ENCODE measurements at places on chromosomes 13 and 19.

DNA sequence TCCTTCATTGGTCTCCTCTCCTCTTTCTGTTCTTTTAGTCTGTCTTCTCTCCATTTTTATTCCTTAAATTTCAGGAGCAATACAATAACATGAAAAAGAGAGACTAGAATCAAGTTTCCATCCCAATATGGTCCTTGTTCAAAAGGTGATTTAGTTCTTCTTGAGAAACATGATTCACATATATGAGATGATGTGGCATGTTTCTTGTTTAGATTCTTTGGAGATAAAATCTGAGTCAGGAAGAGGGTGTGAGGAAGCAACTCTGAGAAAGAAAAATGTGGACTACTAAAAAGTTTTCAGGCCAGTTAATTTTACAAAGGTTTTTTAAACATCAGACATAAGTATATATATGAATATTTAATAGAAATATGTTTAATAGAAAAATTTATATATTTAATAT is 231.4 kb downstream of the OXGR1 start:
- no peak for DNase-seq

GRCh38 chr13:35566340-35566739 is 89.9 kb upstream of the MAB21L1 start:
- DNase-seq: no peak

GRCh38 chr19:4389064-4389375 is 11.3 kb downstream of the SH3GL1 start:
- DNase-seq: no peak

DNA sequence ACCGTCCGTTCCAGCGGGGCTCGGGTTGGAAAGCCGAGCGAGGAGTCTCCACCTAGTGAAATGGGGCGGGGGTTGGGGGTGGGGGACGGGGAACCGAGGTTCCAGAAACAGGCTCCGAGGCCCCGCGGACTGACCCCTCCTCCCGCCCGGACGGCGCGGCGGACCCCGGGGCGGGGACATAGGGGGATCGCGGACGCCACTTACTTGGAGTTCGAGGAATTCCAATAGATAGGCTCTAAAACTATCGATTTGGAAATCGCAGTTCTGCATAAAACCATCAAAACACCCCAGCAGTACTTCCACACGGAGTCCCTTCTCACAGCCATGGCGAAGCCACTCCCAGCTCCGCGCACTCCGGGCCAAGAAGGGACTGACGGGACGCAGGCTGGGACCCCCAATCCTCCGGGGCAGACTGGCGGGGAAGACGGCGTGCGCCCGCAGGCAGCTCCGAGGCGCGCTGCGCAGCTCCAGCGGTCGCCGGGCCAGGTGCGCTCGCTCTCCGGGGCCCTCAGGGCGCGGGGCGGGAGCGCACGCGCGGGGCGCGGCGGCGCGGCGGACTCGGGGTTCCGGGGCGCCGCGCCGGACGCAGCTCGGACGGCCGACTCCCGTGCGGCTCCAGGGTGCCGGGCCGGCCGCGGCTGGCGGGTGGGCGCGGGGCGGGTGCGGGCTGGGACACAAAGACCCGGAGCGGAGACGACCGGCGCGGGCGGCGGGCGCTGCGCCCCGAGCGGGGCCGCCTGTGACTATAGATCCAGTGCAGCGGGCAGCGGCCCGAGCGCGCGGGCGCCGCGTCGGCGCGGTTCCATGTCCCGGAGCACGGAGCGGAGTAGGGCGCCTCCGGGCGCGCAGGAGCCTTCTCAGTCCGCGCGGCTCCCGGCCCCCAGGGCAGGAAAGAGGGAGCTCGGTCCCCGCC is 567 bp downstream of the EFNB2 start:
- DNase-seq: no peak

GRCh38 chr19:15015946-15016542 is 33.2 kb upstream of the CASP14 start:
- DNase-seq: peak; percentile 28

DNA sequence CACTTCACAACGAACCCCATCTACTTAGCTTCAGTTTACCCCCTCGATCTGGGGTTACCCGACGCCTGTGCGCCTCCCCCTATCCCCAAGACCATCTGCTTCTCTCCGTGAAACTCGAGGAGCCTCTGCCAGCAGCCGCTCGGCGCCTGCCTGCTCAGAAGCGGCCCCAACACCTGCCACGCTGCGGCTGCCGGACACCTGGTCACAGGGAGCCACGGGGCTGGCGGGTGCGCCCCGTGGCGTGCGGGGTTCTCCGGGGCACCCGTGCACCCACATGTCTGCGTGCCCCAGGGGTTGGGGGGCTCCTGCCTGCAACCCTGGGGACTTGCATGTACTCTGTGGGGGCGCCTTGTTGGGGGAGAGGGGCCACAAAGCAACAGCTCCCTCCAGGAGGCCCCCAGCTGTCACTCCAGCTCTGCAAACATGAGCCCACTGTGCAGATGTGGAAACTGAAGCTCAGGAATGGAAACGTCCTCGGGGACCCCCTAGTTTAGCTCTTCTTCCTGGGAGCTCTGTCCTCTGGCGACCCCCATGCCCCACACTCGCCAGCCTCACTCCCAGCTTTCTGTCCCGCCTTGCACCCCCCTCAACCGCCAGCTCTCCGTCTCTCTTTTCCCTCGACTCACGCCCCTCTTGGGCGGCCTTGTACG is 7.0 kb upstream of the SEMA6B start:
- DNase-seq: no peak

- DNase-seq: no peak
These were observed 363 bp upstream of the ZNF763 start for GRCh38 chr19:11964496-11964857.

DNA sequence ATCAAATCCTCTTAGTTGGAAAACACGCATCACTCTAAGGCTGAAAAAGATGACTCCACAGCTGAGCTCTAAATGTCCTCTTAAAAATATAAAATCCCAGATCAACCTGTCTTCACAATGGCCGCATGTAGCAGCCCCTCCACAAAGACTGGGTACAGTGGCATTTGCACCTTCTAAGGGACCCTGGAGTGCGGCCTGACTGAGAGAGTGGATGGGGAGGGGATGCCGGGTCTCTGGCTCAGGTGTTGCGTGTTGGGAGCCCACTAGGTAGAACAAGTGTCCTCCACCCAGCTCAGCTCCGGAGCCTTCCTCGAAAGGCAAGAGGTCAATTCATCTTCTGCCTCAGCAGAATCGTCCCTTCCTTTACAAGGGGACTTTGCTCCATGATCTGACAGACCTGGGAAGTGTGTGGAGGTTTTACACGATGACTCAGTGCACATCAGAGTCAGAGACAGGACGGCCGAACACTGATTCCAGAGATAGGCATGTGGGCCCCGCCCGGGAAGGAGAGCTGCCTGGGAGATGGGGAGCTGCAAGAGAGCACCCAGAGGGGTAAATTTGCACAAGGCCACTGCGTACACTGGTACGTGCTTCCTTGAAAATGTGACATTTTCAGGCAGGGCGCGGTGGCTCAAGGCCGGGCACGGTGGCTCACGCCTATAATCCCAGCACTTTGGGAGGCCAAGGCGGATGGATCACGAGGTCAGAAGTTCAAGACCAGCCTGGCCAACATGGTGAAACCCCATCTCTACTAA is 23.5 kb upstream of the SLC15A1 start:
- DNase-seq: no peak

DNA sequence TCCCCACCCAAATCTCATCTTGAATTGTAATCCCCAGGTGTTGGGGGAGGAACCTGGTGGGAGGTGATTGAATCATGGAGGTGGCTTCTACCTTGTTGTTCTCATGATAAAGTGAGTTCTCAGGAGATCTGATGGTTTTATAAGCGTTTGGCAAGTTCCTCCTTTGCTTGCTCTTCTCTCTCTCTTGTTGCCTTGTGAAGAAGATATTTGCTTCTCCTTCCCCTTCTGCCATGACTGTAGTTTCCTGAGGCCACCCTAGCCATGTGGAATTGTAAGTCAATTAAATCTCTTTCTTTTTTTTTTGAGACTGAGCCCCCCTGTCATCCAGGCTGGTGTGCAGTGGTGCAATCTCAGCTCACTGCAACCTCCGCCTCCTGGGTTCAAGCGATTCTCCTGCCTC is 34.4 kb downstream of the VSTM1 start:
- DNase-seq: no peak

DNA sequence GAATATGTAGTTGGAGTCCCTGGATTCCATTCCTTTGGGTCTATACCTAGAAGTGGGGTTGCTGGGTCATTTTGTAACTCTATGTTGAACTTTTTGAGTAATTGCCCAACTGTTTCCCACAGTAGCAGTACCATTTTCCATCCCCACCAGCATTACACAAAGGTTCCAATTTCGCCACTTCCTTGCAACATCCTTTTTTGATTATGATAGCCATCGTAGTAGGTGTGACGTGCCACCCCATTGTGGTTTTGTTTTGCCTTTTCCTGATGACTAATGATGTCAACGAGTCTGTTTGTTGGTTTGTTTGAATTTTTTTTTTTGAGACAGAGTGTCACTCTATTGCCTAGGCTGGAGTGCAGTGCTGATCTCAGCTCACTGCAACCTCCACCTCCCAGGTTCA is 3.3 kb upstream of the PEX11G start:
- no peak for DNase-seq

DNA sequence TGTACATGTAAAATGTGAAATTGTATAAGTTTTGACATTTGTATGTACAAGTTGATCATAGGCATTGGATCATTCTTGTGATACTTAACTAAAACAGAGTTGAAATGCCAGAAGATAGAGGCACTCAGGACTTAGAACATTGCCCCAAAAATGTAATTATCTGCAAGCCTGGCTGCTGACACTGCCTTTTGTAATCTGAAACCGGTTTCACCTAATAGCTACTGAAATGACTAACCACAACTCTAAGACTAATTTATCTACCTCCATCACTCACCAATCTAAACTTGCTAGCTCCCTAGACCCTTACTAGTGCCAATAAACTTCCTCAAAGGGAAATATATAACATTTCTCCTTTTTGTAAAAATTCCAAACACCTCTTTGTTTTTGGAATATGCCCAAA is 2596.2 kb downstream of the PCDH9 start:
- DNase-seq: no peak

DNA sequence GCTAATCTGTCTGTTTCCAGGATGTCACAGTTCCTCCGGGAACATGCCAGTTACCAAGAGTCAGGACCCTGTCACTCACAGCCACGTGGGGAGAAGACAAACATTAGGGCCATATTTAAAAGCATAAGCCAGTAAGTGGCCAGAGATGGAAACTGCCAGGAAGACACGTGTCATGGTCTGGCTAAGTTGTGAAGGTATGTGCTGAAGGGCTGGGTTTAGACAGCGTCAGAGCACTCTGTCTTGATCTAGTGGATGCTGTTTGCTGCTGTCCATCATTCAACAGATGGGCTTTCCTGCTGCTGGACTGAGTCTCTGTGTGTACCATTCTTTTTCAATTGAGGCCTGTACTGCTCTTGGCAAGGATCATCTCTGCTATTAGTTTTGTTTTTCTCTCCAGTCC is 128.6 kb downstream of the HS6ST3 start:
- DNase-seq: no peak

- no peak for DNase-seq
These were observed 151.4 kb downstream of the PDS5B start for GRCh38 chr13:32737679-32738078.

DNA sequence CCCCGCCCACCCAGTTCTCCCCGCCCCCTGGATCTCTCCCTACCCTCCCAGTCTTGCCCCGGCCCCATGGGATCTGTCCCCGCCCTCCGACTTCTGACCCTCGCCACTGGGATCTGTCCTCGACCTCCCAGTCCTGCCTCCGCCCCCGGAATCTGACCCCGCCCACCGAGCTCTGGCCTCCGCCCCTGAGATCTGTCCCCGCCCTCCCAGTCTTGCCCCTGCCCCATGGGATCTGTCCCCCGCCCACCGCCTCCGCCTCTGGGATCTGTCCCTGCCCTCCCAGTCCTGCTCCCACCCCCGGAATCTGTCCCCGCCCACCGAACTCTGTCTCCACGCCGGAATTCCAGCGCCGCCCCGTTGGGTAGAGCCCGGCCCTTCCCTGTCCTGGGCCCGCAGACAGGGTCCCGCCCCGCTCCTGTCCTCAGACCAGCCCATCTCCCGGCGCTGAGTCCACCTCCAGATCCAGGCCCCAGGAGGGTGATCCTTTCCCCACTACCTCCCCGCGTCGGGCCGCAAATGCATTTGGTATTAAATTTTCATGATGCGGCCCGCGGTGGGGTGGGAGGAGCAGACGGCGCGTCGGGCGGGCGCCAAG is 1.5 kb upstream of the SLC17A7 start:
- DNase-seq: peak; percentile 37

GRCh38 chr13:67462098-67462497 is 232.0 kb upstream of the PCDH9 start:
- no peak for DNase-seq

DNA sequence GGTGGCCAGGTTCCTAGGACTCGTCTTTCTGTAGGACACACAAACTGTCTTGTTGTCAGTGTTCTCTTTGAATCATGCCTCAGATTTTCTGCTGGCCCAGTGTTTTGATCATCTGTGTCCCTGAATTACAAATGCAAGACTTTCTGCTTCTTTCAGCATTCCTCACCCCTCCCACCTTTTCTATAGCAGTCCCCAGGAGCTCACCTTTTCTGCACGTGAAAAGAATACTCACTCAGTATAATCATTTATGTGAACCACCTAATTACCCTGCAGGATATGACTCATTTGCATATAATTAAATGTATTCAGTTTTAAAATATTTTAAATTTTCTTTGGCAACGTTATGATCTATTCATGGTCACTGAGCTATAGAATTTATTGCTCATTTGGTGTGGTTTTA is 389.2 kb downstream of the ITGBL1 start:
- no peak for DNase-seq

DNA sequence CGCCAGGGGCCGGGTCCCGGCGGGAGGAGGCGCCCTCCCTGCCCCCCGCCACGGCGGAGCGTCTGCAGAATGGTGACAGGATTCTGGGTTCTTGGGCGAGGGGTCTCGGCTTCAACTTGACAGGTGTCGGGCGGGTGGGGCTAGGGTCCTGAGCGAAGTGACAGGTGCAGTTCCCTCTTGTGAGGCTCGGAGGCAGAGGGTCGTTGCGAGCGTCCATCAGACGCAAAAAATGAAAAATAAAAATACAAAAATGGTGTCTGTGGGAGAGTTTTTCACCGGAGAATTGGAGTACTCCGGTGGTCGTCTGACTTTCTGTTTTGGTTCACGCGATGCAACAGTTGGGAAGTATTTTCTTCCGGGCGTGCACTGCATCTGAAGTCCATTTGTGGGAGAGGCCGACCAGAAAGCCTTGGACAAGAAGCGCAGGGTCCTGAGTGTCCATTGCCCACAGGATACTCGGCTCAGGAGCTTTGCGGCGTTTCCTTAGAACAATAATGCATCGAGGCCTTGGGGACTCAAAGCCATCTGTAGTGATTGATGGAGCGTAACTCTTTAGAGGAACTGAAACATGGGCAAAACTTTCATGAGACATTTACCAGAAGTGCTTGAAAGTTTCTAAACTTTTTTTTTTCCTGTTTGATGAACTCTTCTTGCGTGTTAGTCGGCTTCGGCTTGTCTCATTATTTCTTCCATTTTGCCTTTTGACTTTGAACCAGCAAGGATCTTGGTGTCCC is 759 bp downstream of the RB1 start:
- peak; percentile 52 for DNase-seq

GRCh38 chr13:91399189-91400062 is 1.0 kb downstream of the GPC5 start:
- no peak for DNase-seq

- DNase-seq: no peak
These were observed 1447.5 kb downstream of the EFNB2 start for GRCh38 chr13:105087945-105088344.
